ENCODE measurements at places on chromosomes 1 and 21.
A peak's percentile ranks its signal among the peaks of the same experiment; 100 is the strongest.

DNA sequence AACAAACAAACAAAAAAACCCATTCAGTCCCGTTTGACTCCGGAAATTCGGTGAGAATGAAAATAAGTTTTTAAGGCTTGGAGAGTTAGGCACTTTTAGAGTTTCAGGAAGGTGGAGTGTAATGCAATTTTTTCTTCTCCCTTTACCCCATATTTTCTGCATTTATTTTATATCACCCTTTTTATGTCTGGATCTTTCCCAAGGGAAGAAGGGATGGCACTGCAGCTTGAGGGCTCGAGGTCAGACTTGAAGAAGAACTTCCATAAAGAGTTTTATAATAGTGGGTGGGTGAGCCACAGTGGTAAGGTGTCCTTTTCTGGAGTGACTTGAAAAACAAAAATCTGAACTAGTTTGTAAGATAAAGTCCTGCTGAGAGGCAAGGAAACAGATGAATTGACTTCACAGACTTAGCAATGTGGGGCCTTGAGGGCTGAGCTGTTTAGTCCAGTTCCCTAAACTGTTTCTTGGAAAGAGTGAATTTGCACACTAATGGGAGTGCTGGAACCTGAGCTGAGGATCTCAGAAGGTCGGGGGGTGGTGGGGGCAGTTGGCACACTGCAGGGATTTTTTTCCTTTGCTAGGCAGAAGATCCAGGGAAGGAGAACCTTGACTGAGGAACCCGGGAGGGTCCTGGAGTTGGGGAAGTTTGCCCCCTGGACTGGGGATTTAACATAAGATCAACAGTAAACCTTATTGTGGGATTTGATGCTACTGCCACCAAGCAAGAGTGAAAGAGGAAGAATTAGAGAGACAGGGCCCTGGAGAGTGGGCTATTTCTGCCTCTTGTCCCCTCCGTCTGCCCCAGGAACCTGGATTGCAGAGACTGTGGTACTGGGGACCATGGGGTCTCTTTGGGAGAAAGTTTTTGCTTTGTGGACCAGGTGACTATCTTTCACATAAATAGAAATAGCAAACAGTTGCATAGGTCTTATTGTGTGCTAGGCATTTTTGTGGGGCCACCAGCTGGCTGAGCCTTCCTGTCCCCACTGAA lies 1.8 kb upstream of the MEX3A start:
- DNase-seq, result no peak

- no peak for DNase-seq
These were observed 34.1 kb downstream of the UBASH3A start for GRCh38 chr21:42437786-42438185.

- DNase-seq, result no peak
These were observed 27.7 kb downstream of the STYXL2 start for GRCh38 chr1:167121375-167122120.

DNA sequence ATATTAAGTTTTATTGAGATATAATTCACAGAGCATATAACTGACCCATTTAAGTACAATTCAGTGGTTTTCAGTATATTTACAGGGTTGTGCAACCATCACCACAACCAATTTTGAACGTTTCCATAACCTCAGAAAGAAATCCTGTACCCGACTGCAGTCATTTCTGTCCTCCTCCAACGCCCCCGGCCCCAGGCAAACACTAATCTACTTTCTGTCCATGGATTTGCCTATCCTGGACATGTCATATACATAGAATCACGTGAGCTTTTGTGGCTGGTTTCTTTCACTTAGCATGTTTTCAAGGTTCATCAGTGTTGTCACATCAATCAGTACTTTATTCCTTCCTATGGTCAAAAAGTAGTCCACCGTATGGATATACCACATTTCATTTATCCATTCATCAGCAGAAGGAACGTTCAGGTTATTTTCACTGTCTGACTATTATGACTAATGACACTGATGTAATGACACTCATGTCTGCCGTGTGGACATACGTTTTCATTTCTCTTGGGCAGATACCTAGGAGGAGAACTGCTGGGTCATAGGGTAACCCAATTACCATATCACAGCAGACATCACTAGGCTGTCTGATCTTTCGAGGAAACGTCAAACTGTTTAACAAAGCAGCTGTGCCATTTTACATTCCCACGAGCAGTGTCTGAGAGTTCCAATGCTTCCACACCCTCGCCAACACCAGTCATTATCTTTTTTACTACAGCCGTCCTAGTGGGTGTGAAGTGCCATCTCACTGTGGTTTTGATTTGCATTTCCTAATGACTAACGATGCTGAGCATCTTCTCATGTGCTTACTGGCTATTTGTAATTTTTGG lies 30.8 kb downstream of the MRPL37 start:
- DNase-seq, result peak; percentile 49

DNA sequence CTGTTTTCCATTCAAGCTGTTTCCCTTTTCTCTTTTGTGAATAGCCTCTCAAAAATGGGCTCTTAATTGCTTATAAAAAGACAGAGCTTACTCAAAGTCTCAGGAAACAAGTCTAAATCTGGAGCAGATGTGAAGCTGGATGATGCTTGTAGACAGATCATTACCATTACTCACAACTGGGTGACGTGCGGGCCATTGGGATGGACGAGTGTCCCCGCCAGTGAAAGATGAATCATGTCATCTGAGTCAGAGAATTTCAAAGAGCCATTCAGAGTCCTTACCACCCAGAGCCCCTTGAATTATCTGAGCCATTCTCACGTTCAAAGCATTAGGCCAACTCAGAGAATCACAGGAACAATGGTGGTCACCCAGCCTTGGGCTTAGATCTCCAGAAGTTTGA lies 134.6 kb downstream of the HUNK start:
- DNase-seq, result no peak

DNA sequence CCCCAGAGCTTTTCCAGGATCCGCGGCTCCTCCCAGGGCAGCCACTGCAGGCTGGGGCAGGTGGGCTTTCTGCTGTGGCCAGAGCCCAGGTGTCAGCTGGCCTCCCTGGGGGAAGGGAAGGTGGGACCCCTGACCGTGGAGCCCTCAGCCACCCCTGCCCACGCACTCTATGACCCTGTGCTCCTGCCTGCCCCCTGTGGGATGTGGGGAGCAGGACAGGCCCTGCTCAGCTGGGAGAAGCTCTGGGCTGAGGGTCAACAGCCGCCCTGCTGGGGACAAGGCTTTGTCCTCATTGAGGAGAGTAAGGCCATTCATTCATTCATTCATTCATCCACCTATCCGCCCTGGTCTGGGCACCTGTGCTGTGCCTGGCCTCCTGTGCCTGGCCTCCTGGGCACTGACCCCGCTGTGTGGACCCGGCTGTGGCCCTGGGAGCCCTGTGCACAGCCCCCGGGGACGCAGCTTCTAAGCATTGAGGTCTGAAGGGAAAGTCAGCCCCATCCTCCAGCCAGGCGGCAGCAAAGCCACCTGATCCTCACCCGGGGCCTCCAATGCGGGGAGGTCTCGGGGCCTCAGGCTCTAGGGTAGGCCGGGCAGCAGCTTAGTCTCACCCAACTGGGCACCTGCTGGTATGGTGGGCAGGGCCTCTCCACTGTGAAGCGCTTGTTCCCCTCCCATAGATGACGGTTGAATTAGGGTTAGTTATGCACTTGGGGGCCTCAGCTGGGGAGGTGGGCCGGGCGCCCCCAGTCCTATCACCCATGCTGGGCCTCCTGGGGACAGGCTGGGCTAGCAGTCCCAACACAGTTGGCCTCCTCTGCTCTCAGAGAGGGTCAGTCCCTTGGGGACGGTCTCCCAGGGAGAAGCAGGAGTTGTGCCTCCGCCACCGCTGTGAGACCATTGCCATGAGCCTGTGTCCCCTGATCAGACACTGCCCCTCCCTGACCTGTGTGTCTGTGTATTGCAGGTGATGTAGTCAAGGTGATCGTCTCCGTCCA lies 6.0 kb downstream of the TNFRSF14 start:
- no peak for DNase-seq

GRCh38 chr1:221625026-221625425 lies 116.9 kb downstream of the DUSP10 start:
- DNase-seq, result no peak

DNA sequence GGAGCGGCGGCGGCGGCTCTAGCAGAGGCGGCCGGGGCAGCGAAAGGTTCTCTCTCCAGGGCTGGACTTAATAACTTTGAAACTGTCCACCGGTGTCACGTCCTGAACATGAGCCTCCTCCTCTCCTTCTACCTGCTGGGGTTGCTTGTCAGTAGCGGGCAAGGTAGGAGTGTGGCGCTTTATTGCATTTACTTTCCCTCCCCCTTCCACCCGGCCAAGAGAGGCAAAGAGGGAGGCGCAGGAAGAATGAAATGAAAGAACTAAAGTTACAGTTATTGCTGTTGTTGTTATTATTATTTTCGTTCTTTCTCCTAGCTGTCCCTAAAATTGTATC lies 214 bp downstream of the NCAM2 start:
- no peak for DNase-seq

- DNase-seq, result no peak
These were observed 292.2 kb downstream of the AKT3 start for GRCh38 chr1:243557866-243558265.

DNA sequence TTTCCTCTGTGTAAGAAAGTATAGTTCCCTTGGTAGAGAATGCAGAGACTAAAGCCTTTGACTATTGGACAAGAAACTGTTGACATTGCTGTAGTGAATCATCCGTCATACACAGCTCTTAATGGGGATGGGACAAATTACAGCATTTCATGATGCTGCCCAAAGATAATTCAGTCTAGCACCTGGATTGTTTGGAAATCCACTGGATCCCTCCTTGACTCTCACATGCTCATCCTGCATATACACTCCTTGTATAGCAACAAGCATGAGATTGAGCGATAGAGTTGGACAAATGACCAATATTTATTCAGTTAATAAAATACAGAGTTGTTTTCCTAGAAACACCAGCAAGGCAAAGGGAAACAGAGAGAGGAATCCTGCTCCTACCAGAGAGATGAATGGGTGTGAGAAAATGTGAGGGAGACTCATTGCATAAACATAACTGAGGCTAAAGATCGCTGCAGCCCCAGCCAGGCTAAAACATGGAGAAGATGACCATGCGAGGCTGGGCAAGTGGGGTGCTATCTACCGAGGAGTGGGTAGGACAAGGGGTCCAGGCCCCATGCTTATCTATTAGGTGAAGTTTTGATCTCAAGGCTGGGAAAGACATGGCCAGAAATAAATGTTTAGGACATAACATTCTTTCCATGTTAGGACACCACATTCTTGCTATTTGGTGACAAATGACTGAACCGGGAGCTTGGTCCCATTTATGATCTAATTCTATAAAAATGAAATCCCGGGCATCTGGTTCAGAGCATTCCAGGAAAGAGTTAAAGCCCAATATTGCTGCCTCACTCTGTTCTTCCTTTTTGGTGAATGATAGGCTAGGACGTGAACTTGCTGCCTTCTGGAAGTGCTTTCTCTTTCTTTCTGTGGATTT lies 153.2 kb downstream of the TGFB2 start:
- DNase-seq, result no peak

GRCh38 chr1:59477286-59477685 lies 180.4 kb downstream of the FGGY start:
- no peak for DNase-seq

GRCh38 chr1:18466676-18467075 lies 14.1 kb upstream of the KLHDC7A start:
- no peak for DNase-seq

- DNase-seq, result no peak
These were observed 198.2 kb downstream of the LRRC7 start for GRCh38 chr1:69765951-69766350.
